ENCODE measurements at places on chromosomes 2 and 18.
A peak's percentile ranks its signal among the peaks of the same experiment; 100 is the strongest.

GRCh38 chr2:231965102-231965501 is 3.6 kb downstream of the DIS3L2 start:
- DNase-seq: peak; percentile 50

DNA sequence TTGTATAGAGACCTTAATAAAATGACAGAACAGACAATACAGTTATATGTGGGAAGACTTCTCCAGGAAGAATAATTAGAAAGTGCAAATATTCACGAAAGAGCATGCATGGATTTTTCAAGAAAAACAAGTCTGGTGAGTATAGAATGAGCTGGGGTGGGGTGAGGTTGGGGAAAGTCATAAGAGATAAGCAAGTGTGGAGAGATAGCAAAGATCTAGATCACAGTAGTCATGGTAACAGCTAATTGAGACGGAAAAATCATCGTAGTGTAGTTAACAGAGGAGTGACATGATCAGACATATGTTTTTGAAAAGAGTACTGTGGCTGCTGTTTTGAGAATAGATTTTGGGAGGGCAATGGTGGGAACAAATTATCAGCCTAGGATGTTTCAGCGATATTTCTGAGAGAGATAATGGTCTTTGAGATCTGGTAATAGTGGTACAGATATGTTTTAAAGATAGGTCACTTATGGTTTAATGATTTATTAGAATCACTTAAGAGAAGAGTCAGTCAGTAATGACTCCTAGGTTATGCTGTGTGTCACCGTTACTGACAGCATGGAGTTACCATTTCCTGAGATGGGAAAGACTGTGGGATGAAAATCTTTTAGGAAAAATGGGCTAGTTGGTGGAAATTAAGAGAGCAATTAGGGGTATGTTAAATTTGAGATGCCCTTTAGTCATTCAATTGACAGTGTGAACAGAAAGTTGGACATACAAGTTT is 248.5 kb upstream of the SLC8A1 start:
- DNase-seq: no peak

DNA sequence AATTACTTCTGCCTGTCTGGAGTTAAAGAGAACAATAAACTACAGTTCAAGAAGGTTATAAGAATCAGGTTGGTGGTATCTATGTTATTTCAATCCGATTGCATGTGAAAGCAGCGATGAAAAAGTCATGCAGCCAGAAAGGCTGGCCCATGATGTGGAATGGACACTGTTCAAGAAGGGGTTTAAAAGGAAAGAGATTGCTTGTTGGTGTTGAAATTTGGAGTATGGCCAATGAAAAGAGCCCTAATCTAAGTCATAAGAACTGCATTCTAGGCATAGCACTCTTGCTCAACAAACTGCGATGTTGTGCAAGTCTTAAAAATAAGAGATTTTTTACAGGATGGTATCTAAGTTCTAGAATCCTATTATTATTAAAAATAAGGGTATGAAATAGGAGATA is 61.3 kb downstream of the EFEMP1 start:
- no peak for DNase-seq

GRCh38 chr2:42459296-42459695 is 34.5 kb downstream of the KCNG3 start:
- no peak for DNase-seq

- no peak for DNase-seq
Observed at GRCh38 chr2:23069156-23069555, 315.8 kb upstream of the KLHL29 start.

DNA sequence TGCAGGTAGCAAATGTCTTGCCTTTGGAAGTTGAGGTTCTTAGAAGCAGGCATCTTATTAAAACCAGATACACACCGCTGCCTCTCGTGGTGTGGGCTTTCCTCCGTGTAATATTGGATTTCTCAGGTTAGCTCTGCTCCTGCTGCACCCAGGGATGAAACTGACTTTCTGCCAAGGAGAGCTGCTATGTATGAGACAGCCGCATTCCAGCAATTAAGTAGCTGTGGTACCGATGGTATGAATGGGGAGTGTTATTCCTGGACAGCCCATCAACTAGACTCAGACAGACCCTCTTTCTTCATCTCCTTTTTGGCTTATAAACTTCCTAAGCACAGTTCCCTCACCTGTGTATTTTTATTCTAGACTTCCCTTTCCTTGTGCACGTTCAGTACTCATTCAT is 6.8 kb upstream of the EHD3 start:
- no peak for DNase-seq

DNA sequence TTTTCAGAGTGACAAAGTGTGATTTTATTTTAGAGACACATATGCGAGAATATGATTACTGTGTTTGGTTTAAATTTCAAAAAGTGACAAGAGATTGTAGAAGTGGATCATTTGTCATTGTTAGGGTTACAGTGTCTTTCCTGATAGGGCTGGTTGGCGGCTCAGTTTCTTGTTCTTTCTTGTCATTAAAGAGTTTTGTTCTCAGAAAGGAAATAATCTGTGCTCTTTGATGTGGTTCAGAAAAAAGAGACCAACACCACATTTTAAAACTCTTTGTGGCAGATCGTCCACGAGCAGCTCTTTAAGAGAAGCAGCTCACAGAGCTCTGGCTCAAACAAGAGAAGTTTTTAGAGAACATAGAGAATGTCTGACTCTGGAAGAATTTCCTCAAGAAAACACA is 45.6 kb upstream of the ZNF532 start:
- DNase-seq: no peak

- DNase-seq: peak; percentile 61
Observed at GRCh38 chr2:178530625-178531142, 50.4 kb downstream of the PLEKHA3 start.

GRCh38 chr18:46624127-46624526 is 32.9 kb downstream of the LOXHD1 start:
- DNase-seq: no peak

GRCh38 chr18:21449367-21450290 is 150.9 kb downstream of the ESCO1 start:
- DNase-seq: no peak

- no peak for DNase-seq
Observed at GRCh38 chr2:23767876-23768621, 158.9 kb downstream of the ATAD2B start.

DNA sequence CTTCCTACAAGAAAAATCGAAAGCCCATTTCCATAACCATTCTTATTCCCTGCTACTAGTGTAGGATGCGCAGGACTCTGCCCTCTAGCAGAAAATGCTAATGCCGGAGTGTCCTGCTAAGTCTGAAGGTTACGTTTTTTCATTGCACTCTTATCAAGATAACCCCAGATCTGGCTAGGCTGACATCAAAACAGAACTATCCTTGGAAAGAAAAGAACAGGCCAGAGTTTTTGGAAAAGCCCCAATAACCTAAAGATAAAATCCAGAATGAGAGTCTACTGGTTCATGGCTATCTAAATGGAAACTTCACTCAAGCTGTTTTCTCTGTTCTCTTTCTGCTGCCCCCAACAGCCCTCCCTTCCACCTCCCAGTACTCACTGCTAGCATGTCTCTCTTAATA is 913 bp downstream of the RNF152 start:
- DNase-seq: no peak

- DNase-seq: no peak
Observed at GRCh38 chr18:1408376-1408775, 503.7 kb downstream of the ADCYAP1 start.

- peak; percentile 10 for DNase-seq
Observed at GRCh38 chr2:203453858-203454451, 81.1 kb downstream of the RAPH1 start.

DNA sequence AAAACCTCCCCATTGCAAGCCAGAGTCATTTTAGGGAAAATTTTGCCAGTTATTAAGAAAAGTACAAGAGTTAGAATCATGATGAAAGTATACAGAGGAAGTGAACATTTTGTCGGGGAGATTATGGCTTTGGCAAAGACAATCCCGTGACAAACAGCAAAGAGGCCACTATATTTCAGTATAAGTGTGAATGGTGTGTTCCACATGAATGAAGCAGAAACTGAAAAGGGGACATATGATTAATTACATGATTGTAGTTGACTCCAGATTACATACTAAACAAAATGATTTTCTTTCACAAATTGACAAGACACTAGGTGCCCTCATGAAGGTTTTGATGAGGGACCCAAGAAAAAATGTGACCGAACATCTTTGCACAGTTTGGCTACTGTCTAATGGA is 42.0 kb downstream of the SP140 start:
- DNase-seq: no peak

DNA sequence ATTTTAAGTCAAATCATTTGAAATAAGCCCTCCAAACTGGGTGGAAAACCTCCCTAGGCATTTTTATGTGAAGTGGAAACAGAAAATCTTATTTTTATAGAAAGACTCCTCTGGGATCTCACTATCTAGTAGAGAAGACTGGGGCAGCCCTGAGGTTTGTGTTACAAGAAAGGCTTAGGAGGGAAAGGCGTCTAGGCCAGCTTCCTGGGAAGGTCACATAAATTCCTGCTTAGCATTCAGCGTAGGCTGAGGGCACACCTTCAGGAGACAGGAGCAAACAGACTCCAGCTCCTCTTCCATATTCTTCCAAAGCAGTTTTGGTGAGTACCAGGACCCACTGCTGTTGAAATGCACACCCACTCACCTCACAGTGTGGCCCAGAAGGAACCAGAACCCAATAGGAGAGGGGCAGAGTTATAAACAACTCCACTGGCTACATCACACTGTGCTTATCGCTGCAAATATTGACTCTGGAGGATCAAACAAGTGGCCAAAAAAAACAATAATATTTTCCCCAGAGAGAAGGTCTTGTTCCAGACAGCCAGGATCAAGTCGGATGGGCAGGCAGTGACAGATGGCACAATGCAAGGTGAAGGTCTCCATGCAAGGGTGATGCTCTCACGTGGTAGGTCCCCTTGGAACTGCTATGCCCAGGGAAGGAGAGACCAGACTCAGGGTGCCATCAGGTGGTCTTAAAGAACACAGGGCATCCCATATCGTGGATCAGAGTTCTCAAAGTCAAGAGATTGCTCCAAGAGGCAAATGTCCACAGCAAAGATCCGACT is 17.7 kb upstream of the IGFBP2 start:
- DNase-seq: no peak

DNA sequence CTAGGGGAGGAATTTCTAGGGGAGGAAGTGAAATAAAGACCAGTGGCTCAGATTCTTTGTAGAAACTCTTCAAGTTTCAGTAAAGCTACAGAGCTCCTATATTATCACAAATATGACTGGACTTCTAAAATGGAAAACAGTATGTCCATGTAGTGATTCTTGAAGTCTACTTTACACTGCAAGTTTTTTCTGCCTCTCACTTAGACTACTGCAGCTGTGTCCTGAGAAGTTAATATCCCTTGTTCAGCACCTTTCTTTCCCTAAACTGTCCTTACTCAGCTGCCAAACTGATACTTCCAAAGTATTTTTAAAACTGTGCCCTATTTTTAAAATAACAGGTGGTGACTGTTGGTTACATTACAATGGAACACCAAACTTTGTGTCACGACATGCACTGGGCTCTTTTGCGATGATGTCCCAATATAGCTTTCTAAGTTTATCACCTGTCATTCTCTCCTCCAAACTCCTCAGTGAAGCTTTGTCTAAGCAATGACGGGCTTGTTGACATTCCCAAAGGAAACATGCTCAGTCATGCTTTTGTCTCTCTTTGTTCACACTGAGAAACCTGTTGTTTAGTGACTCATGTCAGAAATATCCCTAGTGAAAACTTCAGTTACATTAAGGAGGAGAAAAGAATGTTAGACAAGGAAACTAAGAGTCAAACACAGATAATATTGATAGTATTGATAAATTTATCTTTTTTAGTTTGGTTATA is 341.1 kb downstream of the ARL6IP6 start:
- no peak for DNase-seq

Data from SIG-M5 (cell line).